A549 treated with CpdA at 1 μM for 4 hours (cell line): ENCODE measurements at places on chromosomes 2 and 18. TPM values are rescaled to one million over a fixed set of nuclear protein-coding genes. Genes with fewer than 3 reads are reported as not detected.

FBXO48 gene
- 0.54 to 0.76 TPM (median 0.61 TPM) in 5 replicates for total RNA-seq

LIMS3 gene
- not detected in 5 replicates for total RNA-seq

STARD6 gene
- 0.22 TPM in 1 of 5 replicates, not detected in the others for total RNA-seq

SLC9A4 gene
- total RNA-seq: not detected in 5 replicates

MEP1B gene
- total RNA-seq: 0.07 to 0.27 TPM in 2 of 5 replicates, not detected in the others

KCNK3 gene
- 0.84 to 1.5 TPM (median 1.2 TPM) in 5 replicates for total RNA-seq

MC2R gene
- total RNA-seq: not detected in 5 replicates

CYP27C1 gene
- total RNA-seq: 3.3 to 6.2 TPM (median 4.4 TPM) in 5 replicates

MLPH gene
- 218 to 289 TPM (median 278 TPM) in 5 replicates for total RNA-seq

RNU2-63P gene
- total RNA-seq: not detected in 5 replicates

CABYR gene
- 11.1 to 20.9 TPM (median 11.4 TPM) in 5 replicates for total RNA-seq

AOX1 gene
- 2.5 to 3.8 TPM (median 2.9 TPM) in 5 replicates for total RNA-seq

MSTN gene
- not detected in 5 replicates for total RNA-seq

PIEZO2 gene
- total RNA-seq: 0.41 to 0.79 TPM (median 0.58 TPM) in 5 replicates

IGFBP2 gene
- 53.4 to 81.9 TPM (median 74.3 TPM) in 5 replicates for total RNA-seq

G6PC2 gene
- not detected in 5 replicates for total RNA-seq

VSNL1 gene
- not detected in 5 replicates for total RNA-seq

GALR1 gene
- not detected in 5 replicates for total RNA-seq

NAGK gene
- total RNA-seq: 57.4 to 85.0 TPM (median 78.0 TPM) in 5 replicates

CDH20 gene
- total RNA-seq: not detected in 5 replicates

SLC14A1 gene
- 0.05 to 0.26 TPM (median 0.13 TPM) in 3 of 5 replicates, not detected in the others for total RNA-seq

IL36A gene
- not detected in 5 replicates for total RNA-seq

CDH2 gene
- total RNA-seq: 31.9 to 53.1 TPM (median 38.7 TPM) in 5 replicates

RAPH1 gene
- 4.4 to 6.7 TPM (median 5.4 TPM) in 5 replicates for total RNA-seq

GAL3ST2 gene
- 0.24 to 0.44 TPM (median 0.34 TPM) in 4 of 5 replicates, not detected in the other for total RNA-seq

RIT2 gene
- not detected in 5 replicates for total RNA-seq

CAPN13 gene
- 0.10 to 0.15 TPM in 2 of 5 replicates, not detected in the others for total RNA-seq

HADHA gene
- 120 to 145 TPM (median 123 TPM) in 5 replicates for total RNA-seq

COL5A2 gene
- total RNA-seq: 49.4 to 93.9 TPM (median 80.3 TPM) in 5 replicates

OTOS gene
- total RNA-seq: not detected in 5 replicates

MYO5B gene
- total RNA-seq: 12.3 to 14.5 TPM (median 12.7 TPM) in 5 replicates
